ENCODE measurements at places on chromosomes 7 and 10.

GRCh38 chr10:95788830-95789229, 32.9 kb downstream of the ENTPD1 start:
- no peak for DNase-seq

DNA sequence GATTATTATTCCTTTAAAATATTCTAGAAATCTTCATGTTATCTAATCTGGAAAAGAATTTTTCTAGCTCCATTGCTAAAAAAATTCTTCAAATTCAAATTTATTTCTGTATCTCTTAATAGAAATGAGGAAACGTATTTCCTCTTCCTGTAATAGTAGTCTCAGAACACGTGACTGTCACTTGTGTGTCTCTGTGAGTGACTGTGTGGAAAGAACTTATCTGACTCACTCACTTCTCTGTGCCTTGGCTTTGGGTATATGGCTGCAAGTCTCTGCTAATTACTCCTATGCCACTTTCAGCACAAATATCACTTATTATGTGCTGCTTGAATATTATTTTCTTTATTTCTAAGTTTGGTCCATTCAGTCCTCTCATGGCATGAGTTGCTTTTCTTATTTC, 132.7 kb downstream of the CNTNAP2 start:
- DNase-seq: no peak

- no peak for DNase-seq
Observed at GRCh38 chr7:22551768-22552513, 52.0 kb upstream of the STEAP1B start.

GRCh38 chr7:95690367-95690947, 81.9 kb upstream of the DYNC1I1 start:
- DNase-seq: peak; percentile 60

- no peak for DNase-seq
Observed at GRCh38 chr10:101111547-101111946, 19.6 kb upstream of the TLX1 start.

- DNase-seq: no peak
Observed at GRCh38 chr10:44723082-44723481, 188.1 kb upstream of the TMEM72 start.

DNA sequence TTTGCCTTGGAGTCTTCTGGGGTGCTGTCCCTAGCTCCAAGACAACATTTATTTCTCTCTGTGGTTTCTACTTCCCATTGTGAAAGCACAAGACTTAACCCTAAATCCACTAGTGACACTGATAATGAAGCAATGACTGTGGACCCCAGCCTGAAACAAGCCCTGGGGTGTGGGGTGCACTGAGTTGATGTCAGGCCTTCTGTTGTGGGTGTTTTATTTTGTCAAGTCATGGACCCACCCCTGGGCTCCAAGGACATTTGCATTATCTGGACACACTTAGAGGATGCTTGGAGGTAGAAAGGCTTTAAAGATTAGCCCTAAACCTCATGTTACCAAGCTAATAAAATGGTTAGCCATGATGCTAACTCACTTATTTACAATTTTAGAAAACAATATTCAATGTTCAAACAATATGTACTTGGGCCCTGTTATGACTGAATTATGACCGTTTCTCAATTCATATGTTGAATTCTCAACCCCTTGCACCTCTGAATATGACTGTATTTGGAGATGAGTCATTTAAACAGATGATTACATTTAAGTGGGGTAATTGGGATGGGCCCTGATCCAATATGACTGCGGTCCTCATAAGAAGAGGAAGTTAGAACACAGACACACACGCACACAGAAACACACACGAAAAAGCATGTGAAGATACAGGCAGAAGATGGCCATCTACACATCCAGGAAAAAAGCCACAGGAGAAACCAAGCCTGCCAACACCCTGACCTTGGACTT, 137.2 kb upstream of the IGFBP3 start:
- DNase-seq: no peak

DNA sequence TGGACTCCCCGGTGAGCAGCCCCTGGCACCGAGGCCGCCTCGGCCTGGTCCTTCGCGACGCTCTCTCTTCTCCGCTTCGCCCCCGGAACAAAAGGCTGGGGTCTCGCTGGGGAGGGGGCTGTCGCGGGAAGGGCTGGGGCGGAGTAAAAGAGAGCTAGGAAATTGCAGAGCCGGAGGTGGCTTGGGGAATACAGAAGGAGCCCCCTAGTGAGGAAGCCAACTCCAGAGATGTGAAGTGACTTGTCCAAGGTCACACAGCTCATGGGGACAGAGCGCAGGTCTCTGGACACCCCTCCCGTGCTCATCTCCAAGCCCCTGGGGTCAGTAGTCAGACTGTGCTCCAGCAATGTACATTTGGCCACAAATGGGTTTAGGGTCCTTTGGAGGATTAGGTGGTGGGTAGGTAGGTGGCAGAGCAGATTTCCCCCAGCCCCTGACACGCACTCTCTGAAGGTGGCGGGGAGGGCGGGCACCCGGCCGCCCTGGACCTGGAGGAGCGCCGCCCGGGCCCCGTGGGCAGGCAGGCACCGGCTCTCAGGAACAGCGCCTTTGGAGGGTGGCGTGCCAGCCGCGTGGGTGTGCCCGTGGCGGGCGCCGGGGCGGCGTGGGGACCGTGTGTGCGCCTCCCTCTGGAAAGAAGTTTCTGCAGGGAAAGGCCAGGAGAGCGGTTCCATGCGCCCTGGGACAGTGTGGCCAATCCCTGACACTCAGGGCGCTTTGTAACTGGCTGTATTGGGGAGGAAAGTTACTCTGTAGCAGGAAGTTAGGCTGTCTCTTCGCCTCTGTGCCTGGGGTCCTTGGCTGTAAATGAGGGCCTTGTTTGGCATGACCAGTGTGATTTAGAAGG, 910 bp downstream of the WIPF3 start:
- DNase-seq: no peak

DNA sequence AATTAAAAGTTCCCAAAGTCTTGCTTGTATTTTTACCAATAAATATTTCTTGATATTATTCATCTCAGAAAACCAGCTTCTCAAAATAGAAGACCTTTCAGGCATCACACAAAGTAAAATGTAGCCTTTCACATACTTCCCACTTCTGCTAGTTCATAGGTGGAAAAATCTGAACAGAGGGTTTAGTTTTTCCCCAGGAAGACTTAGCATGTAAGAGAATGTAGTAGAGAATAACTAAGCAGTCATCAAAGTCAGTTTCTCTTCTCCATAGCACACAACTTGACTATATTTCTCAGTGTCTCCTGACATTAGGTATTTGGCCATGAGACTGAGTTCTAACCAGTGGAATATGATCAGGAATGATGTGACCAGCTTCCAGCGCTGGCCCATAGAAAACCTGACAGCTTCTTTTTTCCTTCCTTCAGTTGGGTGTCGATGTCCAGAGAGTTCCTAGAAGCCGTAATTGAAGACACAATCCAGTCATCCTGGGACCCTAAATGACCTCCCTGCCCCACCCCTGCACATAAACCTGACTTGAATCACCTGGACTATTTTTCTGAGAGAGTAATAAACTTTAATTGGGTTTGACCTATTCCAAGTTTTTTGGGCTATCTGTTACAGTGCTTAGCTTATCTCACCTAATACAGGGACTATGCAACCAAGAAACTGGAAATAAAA, 67.5 kb upstream of the WNT16 start:
- DNase-seq: no peak

DNA sequence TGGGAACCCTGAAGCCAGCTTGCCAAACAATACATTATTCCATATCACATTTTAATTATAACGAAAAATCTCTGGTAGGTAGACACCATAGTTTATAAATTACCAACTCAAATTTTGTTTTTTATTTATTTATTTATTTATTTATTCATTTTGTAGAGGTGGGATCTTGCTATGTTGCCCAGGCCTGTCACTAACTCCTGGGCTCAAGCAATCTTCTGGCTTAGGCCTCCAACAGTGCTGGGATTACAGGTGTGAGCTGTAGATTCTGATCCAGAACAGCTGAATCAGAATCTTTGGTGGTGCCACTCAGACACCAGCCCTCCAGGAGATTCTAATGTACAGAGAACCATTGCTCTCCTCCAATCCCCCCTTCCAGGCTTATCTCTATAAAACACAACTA, 1.7 kb downstream of the PON2 start:
- DNase-seq: no peak

GRCh38 chr7:121262221-121262620, 66.6 kb upstream of the WNT16 start:
- no peak for DNase-seq

DNA sequence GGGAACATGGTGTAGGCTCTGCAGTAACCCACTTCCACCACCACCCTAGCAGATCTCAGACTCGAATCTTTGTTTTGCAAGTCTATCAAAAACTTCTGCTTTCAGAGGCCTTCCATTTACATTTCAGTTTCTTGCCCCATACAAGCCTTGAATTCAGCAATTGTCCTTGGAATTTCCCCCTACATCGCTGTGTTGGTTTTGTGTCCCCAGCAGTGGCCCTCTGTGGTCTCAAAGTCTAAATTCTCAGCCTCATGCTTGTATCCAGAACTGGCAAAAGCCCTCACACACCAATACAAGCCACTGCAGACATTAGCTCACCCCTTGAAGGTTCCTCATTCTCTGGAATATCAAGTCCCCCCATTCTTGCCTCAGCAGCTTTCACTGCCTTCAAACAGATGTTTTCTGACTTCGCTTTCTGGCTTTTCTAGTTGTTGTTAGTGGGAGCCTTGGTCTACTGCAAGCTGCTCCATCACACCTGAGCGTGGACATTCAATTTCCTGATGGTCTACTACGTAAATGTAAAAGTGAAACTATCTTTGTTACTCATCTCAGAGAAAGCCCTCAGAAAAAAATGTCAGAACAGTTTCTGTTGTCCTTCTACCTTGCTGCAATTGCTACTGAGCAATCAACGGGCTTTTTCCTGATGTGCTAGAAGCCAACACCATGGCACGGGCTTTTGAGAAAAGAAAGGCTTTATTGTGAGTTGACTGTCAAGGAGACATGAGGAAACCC, 1.8 kb upstream of the NUB1 start:
- DNase-seq: no peak

DNA sequence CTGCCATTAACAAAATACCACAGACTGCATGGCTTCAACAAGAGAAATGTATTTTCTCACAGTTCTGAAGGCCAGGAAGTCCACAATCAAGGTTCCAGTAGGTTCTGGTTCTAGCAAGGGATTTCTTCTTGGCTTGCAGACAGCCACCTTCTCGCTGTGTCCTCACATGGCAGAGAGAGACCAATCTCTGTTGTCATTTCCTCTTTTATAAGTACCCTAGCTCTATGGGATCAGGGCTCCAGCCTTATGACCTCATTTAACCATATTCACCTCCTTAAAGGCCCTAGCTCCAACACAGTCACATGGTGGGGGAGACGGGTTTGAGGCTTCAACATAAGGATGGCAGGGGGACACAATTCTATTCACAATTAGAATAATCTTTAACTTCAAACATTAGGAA, 23.6 kb downstream of the ABI1 start:
- DNase-seq: no peak

GRCh38 chr7:1005303-1005702, 22.3 kb downstream of the CYP2W1 start:
- DNase-seq: no peak

GRCh38 chr7:47937711-47938573, 10.3 kb downstream of the PKD1L1 start:
- DNase-seq: no peak

DNA sequence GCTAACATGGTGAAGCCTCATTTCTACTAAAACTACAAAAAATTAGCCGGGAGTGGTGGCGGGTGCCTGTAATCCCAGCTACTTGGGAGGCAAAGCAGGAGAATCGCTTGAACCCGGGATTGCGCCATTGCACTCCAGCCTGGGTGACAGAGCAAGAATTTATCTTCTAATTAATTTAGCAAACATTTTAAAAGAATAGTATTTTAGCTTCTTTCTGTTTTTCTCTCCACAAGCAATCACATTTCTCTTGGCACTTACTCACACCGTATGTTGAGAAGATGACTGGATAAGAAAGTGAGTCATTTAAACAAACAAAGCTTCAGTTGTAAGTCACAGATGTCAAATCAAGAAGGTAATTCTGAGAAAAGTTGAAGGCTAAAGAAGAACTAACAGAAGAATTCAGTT, 264.0 kb downstream of the ARL4A start:
- no peak for DNase-seq

DNA sequence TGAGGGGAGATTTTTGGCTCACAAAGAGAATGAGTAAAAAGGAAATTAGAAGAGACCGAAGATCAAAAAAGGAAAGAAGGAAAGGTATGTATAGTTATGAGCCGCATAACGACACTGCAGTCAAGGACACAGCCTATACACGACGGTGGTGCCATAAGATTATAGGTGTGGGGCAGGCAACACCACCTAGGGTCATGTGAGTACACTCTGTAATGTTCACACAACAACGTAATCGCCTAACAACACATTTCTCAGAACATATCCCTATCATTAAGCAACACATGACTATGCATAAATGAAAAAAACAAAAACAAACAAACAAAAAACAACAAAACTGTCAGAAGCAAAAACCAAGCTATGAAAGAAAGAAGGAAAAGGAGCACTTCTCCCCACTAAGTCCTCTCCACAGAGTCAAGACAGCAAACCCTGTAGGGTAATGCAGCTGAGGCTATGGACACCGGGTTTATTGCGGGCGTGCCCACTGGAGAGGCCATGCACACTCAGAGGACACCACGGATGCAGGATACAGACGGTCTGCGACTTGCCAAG, 45.1 kb downstream of the PIP4K2A start:
- no peak for DNase-seq

GRCh38 chr7:48563334-48563733, 361.0 kb upstream of the CDC14C start:
- no peak for DNase-seq

DNA sequence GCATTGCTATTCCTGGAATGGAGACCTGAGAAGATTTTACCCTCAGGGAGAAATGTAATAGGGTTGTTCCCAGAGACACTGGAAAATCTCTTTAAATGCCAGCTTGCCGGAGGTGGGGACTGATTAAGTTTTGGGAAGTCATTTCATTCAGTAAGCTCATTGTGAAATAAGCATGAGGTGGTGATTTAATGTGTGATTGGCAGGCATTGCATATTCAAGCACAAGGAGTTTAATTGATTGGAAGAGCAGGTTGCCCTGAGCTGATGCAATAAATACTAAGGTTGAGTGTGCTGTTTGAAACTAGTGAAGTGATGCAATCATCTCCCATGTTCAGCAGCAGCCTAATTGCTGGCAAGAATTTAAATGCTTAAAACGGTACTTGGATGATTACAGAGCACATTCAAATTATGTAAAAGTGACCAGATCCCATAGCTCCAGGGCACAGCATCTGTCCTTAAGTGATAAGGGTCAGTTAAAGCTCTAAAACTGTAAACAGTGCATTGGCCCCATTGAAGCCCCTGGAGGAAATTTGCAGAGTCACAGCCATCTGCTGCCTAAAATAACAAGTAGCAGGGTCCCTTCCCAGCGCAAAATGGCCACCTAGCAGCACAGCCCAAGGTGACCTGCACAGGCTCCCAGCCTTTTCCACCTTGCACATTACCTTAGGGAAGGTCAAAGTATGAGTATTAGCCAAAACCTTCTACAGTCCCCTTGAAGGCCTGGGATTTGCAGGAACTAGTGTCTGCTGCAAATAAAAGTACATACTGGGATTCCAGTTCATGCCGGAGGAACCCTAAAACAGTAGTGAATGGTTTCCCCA, 92.1 kb downstream of the CCDC71L start:
- DNase-seq: peak; percentile 6
